ENCODE measurements at places on chromosomes 16 and 17. TPM values are rescaled to one million over a fixed set of nuclear protein-coding genes. Genes with fewer than 3 reads are reported as not detected.

The SERPINF2 gene
- total RNA-seq = 0.12 TPM

The CRHR1 gene
- total RNA-seq = not detected

The PRR15L gene
- not detected for total RNA-seq

The ETV4 gene
- total RNA-seq = 7.8 TPM

The SEC14L5 gene
- 0.10 TPM for total RNA-seq

The ADAT1 gene
- 58.7 TPM for total RNA-seq

The HCRT gene
- total RNA-seq = not detected

The CEP131 gene
- total RNA-seq = 10.2 TPM

The BCL6B gene
- 1.0 TPM for total RNA-seq

The CDYL2 gene
- 9.7 TPM for total RNA-seq

The SPNS1 gene
- total RNA-seq = 26.3 TPM

The WFDC1 gene
- total RNA-seq = not detected

The AOC3 gene
- total RNA-seq = 1.2 TPM

The CTRB2 gene
- not detected for total RNA-seq

The CCDC40 gene
- 1.3 TPM for total RNA-seq

GRCh38 chr17:33038740-33039139 is 47.1 kb downstream of the SPACA3 start:
- H3K27me3 ChIP-seq = peaks cover 52% of the 10 kb centered on the region
- H3K4me1 ChIP-seq = no peaks in the 10 kb centered on the region
- no peaks in the 10 kb centered on the region for H3K36me3 ChIP-seq
- no peak overlapping the region for H3K4me3 ChIP-seq

GRCh38 chr17:1907216-1907631 is 77.4 kb downstream of the RPA1 start:
- H3K4me3 ChIP-seq = no peak overlapping the region
- peaks cover 7% of the 10 kb centered on the region for H3K4me1 ChIP-seq

- peaks cover 86% of the 10 kb centered on the region for H3K4me1 ChIP-seq
- peaks cover 27% of the 10 kb centered on the region for H3K36me3 ChIP-seq
- H3K27me3 ChIP-seq = no peaks in the 10 kb centered on the region
- H3K4me3 ChIP-seq = peak overlapping the region; percentile 62
Measured at GRCh38 chr16:89407925-89408300, 82.4 kb downstream of the ANKRD11 start.

GRCh38 chr17:79993390-79994227 is 42.1 kb downstream of the TBC1D16 start:
- peak overlapping the region; percentile 91 for H3K27ac ChIP-seq
- H3K36me3 ChIP-seq = peaks cover 6% of the 10 kb centered on the region
- peaks cover 55% of the 10 kb centered on the region for H3K4me1 ChIP-seq
- peak; percentile 83 for DNase-seq
- H3K4me3 ChIP-seq = peak overlapping the region; percentile 81

- H3K36me3 ChIP-seq = no peaks in the 10 kb centered on the region
- peaks cover 6% of the 10 kb centered on the region for H3K4me1 ChIP-seq
- DNase-seq = no peak
- peaks cover 49% of the 10 kb centered on the region for H3K27me3 ChIP-seq
Measured at GRCh38 chr17:73899839-73900238, 255.6 kb upstream of the SDK2 start.

DNA sequence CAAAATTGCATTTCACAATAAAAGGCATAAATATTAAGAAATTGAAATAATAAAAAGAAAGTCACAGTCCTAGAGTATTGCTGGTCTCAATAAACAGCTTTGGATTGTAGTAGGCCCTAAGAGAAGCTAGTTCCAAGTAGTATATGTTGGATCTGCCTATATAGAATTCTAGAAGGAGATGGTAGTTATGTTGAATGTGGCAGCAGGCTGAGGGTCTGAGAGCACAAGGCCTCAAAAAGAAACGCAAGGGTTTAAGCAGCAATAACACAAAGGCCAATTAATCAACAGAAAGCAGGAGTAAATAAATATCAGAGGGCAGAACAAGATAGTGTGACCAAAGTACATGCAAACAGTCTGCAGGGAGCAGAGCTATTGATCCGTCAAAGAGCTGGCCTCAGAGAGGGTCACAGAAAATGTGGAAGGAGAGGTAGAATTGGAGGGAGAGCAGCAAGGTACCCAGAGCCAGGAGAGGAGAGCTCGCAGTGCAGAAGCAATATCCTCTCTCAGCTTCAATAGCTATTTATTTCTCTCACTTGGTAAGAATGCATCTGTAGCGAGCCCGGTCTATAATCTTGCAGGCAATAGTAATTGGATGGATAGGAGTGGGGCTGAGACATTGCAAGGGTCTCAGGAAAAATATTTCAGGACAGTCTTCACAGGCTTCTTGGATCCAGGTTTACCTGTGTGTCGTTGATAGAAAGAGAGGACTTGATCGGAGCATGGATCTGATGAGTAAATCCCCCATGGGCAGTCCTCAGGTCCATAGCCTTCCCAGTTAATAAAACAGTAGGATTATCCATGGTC is 25.1 kb upstream of the MED13 start:
- peaks cover 9% of the 10 kb centered on the region for H3K4me1 ChIP-seq
- no peaks in the 10 kb centered on the region for H3K27me3 ChIP-seq
- H3K27ac ChIP-seq = no peak overlapping the region

GRCh38 chr17:41734139-41734948 is at the start of gene HAP1:
Gene HAP1, minus strand, starts transcription at chr17:41734643. Its CDS starts 9 bp downstream, at chr17:41734634.
- H3K36me3 ChIP-seq = no peaks in the 10 kb centered on the region
- peaks cover 7% of the 10 kb centered on the region for H3K4me1 ChIP-seq

DNA sequence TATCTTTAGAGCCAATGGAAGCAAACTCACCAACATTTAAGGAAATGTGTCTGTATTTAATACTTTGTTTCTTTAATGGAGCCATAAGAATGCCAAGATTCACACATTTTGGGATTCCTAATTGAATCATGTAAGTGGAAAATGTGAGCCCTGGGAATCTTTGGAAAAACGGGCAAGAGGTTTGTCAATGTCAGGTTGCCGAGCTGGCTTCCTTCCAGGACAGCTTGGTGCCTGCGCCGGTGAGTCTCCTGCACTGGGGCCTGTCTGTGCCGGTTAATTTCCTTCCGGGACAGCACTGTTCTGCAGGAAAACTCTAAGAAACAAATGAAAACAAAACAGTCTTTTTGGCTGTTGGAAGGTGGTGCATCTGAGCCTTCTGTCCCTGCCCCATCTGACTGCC is 210.6 kb downstream of the HAPSTR1 start:
- H3K4me1 ChIP-seq = no peaks in the 10 kb centered on the region
- no peak overlapping the region for H3K27ac ChIP-seq
- H3K27me3 ChIP-seq = peaks cover 9% of the 10 kb centered on the region
- H3K36me3 ChIP-seq = no peaks in the 10 kb centered on the region
- no peak overlapping the region for H3K4me3 ChIP-seq

DNA sequence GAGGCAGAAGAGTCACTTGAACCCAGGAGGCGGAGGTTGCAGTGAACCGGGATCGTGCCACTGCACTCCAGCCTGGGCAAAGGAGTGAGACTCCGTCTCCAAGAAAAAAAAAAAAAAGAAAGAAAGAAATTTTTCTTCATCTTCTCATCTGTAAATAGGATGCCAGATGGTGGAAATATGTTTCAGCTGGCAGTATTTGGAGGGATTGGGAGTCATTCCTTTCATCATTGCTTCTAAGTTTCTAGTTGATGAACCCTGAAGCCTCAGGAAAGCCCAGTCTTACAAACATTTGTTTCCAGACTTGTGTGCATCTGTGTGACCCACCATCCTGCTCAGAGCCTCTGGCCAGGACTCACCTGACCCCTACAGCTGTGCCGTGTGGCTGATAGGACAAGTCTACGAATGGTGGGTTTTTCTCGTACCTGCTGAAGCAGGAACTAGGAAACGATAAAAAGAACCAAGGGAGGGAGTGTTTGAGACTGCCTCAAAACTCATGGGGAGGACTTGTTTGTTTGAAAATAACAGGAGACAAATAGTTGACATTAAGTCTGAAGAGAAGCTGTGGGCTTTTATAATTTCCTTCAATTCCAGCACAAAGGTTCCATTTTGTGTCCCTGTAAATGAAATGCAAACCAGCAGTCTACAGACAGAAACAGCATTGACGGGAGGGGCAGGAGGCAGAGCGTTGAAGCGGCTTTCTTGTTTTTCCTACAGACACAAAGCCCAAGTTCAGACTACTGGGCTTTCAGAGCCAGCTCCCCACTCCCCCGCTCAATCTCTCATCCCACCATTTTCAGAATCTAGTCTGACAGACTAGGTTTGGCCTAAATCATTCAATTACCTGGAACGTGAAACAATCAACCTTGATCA is 24.9 kb downstream of the CDRT4 start:
- H3K27ac ChIP-seq = no peak overlapping the region
- peaks cover 8% of the 10 kb centered on the region for H3K4me1 ChIP-seq
- no peaks in the 10 kb centered on the region for H3K27me3 ChIP-seq
- no peak overlapping the region for H3K4me3 ChIP-seq

- H3K27me3 ChIP-seq = no peaks in the 10 kb centered on the region
- no peak for DNase-seq
- H3K36me3 ChIP-seq = no peaks in the 10 kb centered on the region
- no peak overlapping the region for H3K27ac ChIP-seq
- H3K4me1 ChIP-seq = peaks cover 7% of the 10 kb centered on the region
Measured at GRCh38 chr16:1361685-1362360, 10.1 kb downstream of the GNPTG start.

GRCh38 chr17:9408868-9409829 is 166.5 kb downstream of the STX8 start:
- DNase-seq = no peak
- H3K27ac ChIP-seq = no peak overlapping the region
- H3K4me3 ChIP-seq = no peak overlapping the region
- H3K36me3 ChIP-seq = peaks cover 5% of the 10 kb centered on the region
- no peaks in the 10 kb centered on the region for H3K27me3 ChIP-seq

DNA sequence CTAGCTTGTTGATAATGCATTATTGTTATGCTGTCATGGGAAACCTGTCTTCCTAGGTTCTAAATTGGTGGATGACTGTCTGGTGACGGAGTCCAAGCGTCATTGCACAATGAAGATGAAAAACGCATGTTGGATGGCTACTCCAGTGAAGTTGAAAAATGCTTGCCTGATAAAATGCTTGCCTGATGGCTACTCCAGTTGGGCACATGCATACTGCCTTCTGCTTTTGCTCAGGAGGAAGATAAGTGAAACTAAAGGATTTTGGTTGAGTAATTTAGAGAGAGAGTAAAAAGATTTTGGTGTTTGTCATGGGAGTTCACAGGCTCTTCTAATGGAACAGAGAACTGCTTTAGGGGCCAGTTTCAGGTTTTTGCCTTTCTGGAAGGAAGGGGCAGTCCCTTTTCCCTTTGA is 118.6 kb downstream of the PRKCA start:
- H3K36me3 ChIP-seq = peaks cover 30% of the 10 kb centered on the region
- peak overlapping the region; percentile 52 for H3K27ac ChIP-seq
- peaks cover 66% of the 10 kb centered on the region for H3K4me1 ChIP-seq
- H3K4me3 ChIP-seq = no peak overlapping the region

DNA sequence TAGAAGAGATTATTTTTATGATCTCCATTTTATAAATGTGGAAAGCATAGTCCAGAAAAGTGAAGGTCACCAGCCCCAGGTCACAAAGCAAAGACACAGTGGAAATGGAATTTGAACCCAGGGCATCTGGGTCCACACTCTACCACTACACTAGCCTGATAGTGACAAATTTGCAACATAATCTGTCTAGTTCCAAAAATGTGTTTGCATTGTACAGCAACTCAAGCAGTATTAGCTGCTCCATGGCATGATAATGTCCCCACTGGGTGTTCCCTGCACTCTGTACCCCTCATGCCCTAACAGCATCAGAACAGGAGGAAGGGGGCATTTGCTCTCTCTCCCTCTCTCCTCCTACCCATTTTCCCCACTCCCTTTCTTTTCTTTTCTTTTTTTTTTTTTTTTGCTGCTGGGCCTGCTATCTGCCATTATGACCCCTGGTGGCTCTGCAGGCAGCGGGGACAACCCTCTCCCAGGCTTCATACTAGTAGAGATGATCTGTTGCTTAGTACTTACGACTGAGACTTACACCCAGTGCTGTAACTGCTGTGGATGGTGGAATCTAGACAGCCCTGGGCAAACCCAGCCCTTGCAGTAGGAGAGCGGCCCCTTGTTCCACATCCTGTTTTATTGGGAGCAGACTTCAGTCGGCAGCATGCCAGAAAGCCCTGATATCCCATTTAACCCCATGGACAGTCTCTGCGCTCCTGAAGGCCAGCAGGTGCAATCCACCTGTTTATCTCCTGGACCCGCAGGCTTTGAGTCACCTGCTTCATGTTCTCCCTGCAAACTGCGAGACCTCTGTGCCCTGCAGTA is 306.3 kb downstream of the SOX9 start:
- no peak overlapping the region for H3K4me3 ChIP-seq
- H3K36me3 ChIP-seq = no peaks in the 10 kb centered on the region
- H3K27me3 ChIP-seq = peaks cover 11% of the 10 kb centered on the region
- H3K27ac ChIP-seq = no peak overlapping the region
- DNase-seq = no peak
- H3K4me1 ChIP-seq = no peaks in the 10 kb centered on the region

GRCh38 chr17:59388069-59388556 is 56.7 kb downstream of the YPEL2 start:
- H3K27me3 ChIP-seq = no peaks in the 10 kb centered on the region
- no peak overlapping the region for H3K27ac ChIP-seq
- H3K36me3 ChIP-seq = peaks cover 4% of the 10 kb centered on the region
- peaks cover 13% of the 10 kb centered on the region for H3K4me1 ChIP-seq

GRCh38 chr17:73740370-73740769 is 96.1 kb upstream of the SDK2 start:
- DNase-seq = no peak
- H3K27ac ChIP-seq = no peak overlapping the region
- H3K27me3 ChIP-seq = no peaks in the 10 kb centered on the region
- H3K4me3 ChIP-seq = no peak overlapping the region
- no peaks in the 10 kb centered on the region for H3K36me3 ChIP-seq

DNA sequence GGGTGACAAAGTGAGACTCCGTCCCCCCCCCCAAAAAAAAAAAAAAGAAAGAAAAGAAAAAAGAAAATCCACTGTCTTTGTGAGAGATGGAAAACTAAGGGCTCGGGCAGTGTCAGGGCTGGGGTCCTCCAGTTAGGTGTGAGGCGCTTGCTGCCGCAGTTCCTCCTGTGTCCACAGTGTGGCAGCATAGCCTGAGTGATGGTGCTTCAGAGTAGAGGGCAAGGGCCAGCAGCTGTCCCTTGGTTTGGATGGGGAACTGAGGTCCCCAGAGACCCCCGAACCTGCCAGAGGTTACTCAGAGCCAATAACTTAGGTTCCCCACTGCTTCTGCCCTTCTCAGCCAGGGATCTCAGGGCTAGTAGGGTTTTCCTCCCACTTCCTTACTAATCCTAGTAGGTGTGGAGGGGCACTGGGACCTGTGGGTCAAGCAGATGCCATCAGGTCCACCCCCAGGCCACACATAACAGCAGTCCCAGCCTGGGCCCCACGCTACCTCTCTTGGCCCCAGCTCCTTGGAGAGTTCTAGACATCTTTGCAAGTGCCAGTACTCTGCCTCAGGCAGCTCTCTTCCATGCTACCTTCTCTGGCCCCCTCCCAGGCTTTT is 7.9 kb upstream of the LLGL1 start:
- no peak overlapping the region for H3K27ac ChIP-seq
- no peak overlapping the region for H3K4me3 ChIP-seq
- H3K27me3 ChIP-seq = no peaks in the 10 kb centered on the region
- no peaks in the 10 kb centered on the region for H3K36me3 ChIP-seq

- no peaks in the 10 kb centered on the region for H3K36me3 ChIP-seq
- peak overlapping the region; percentile 94 for H3K27ac ChIP-seq
- DNase-seq = peak; percentile 45
- no peaks in the 10 kb centered on the region for H3K27me3 ChIP-seq
- H3K4me1 ChIP-seq = peaks cover 55% of the 10 kb centered on the region
- H3K4me3 ChIP-seq = peak overlapping the region; percentile 83
Measured at GRCh38 chr17:29140631-29141513, 39.3 kb downstream of the MYO18A start.

Data from activated naive CD8-positive, alpha-beta T cell treated with anti-CD3 and anti-CD28 coated beads for 36 hours (primary cell).